Stimulated activated CD4-positive, alpha-beta T cell treated with anti-CD3 and anti-CD28 coated beads, Interleukin-1b, Interleukin-23, amount 100 ng/mL, for 1 hour (primary cell): ENCODE measurements at places on chromosomes 2 and 18.

GRCh38 chr2:191682126-191682525, 4.2 kb downstream of the NABP1 start:
- DNase-seq = no peak

DNA sequence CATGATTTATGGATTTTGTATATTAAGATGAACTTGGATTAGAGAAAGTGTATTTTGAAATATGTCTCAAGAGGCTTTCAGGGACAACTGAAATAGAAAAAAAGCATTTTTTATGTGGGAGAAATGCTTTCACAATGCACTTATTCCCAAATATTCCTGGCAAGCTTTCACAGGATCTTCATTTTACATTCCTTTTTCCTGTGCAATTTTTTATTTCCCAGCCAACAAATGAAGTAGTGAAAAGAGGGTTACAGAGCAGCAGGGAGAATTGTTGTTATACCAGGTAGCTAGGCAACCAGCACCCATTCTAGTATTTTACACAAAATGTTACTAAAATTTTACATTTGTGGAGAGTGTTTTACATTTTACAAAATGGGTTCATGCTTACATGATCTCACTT, 167.0 kb upstream of the RPRM start:
- no peak for DNase-seq

DNA sequence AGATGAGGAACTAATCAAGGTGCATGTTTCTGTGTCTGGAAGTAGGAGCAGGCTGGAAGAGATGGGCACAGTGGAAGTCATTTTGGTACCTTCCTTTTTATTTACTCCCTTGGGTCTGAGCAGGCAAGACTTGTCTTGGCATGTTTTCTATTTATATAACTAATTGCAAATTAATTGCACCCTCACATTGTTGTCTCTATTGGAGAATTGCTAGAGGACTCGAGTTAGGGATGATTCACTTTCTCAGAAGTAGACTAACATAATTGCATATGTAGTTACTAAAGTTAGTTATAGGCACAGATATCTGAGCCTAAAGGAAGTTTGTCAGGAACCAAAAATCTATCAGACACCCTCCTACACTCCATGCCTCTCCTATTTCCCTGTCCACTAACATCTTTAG, 92.8 kb upstream of the NRP2 start:
- no peak for DNase-seq

- DNase-seq = no peak
Observed at GRCh38 chr2:196293751-196294515, 122.6 kb upstream of the STK17B start.

GRCh38 chr2:206533977-206534376, 90.6 kb downstream of the ADAM23 start:
- no peak for DNase-seq

DNA sequence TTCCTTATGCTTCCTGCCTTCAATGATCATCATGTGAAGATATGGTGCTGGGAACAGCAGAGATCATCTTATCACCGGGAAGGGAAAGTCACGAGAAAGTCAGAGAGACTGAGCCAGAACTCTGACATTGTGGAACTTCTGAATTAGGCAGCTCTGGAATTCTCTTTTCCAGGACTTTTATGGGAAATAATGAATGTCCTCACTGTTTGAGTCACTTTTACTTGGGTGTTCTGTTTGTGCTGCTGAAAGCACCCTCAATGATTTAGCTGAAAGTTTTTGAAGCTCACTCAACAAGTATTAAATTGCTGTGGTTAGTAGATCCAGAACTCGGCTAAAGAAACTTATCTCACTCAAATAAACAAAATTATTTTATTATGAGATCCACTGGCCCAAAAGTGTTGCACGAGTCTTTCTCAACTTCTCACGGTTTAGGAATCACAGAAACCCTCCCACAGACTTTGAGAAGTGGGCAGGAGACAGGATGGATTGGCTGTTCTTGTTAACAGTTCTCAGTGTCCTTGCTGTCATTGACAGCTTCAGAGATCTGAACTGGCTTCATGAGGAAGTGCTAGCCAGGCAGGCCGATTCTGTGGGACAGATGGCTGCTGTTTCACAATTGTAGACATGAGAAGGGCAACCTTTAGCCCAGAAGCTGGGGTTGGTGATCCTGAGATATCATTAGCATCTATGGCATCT, 26.4 kb upstream of the ATRAID start:
- DNase-seq = no peak

DNA sequence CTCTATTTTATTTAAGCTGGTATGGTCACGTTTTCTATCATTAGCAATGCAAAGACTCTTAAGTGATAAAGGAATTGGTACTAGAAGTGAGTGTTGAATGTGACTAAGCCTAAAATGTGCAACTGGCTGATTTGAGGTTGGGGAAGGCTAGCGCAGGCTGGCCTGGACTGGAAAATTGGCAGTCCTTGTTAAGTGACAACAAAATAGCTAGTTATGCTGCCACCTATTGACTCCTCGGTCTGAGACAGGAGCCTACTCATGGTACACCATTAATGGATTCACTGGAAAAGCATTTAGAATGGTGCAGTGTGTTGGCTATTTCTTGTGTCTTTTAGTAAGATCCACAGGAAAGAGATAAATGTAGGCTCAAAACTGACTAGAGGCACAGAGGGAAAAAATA, 5.7 kb upstream of the WIPF1 start:
- DNase-seq = no peak

GRCh38 chr18:73653251-73653650, 494.4 kb downstream of the FBXO15 start:
- DNase-seq = no peak

DNA sequence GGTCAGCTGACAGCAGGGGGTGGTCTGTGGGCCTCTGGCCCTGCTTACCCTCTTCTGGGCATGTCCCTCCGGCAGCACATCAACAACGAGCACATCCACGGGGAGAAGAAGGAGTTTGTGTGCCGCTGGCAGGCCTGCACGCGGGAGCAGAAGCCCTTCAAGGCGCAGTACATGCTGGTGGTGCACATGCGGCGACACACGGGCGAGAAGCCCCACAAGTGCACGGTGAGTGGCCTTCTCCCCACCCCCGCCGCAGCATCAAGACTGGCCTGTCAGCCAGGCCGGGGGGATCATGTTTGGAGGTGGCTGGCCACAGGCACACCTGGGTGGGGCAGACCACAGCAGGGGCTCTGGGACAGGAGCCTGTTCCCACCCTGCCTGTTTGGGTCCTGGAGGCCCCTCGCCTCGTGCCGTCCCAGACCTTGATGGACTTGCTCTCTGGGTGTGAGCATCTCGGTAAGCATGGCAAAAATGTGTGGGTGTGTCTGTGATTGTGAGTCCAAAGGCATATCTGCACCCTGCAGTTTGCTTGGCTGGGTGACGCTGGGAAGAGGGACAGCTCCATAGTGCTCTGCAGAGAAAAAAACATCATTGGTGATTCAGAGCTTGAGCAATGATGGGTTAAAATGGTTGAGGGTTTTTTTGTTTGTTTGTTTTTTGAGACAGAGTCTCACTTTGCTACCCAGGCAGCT, 242.8 kb downstream of the GLI2 start:
- no peak for DNase-seq

GRCh38 chr2:170404846-170405245, 226.9 kb downstream of the MYO3B start:
- DNase-seq = no peak

GRCh38 chr2:219168932-219169331, 897 bp downstream of the SLC23A3 start:
- DNase-seq = no peak

- DNase-seq = no peak
Observed at GRCh38 chr18:58402247-58402646, 226.6 kb downstream of the ALPK2 start.

- peak; percentile 4 for DNase-seq
Observed at GRCh38 chr2:191539068-191539467, 138.9 kb upstream of the NABP1 start.

- no peak for DNase-seq
Observed at GRCh38 chr2:7057865-7058400, 140.7 kb downstream of the RNF144A start.

- DNase-seq = no peak
Observed at GRCh38 chr18:4755848-4756247, 300.7 kb upstream of the DLGAP1 start.

DNA sequence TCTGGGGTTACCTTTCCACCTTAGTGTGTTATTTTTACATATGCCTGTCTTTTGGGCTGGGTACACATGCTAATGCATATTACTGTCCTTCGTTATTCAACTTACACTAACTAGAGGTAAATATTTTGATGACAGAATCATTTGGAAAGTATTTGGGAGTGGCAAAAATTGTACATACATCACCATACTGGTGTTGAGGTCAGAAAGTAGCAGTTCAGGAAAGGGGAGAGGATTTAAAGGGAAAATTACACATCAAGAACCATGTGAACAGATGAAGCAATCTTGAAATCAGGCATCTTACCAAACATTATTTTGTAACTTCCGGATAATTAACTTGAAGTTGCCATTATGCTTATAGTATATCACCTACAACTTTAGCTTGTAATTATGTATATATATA, 379.7 kb downstream of the RND3 start:
- DNase-seq = no peak

- DNase-seq = no peak
Observed at GRCh38 chr2:1541819-1542475, 128.7 kb downstream of the TPO start.

- no peak for DNase-seq
Observed at GRCh38 chr2:206740800-206741199, 22.6 kb upstream of the DYTN start.

DNA sequence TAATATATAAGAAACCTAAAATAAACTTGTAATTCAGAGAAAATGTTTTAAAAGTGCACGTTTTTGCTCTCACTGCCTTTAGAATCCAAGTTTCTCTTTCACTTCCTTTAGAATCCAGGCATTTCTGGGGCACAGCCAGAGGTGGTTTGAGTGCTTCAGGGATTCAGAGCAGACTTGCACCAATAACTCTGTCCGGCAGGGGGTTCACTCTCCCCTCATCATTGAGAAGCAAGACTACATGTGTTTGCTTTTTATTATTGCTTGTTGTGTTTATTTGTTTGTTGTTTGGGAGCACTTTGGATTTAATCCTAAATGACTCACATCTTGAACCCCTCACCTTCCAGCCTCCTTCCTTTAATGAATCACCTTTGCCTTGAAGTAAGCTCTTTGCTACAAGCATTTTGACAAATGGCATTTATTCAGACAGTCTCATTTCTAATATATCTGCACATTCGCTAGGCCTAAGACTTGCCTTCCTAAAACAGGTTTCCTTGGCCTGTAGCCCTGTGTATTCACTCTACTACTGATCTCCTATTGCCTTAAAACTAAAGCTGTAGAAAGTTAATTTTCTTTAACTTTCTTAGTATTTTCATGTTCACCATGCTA, 233.5 kb upstream of the ATP5MC3 start:
- DNase-seq = no peak

GRCh38 chr2:179974761-179975160, 32.3 kb downstream of the CWC22 start:
- no peak for DNase-seq

DNA sequence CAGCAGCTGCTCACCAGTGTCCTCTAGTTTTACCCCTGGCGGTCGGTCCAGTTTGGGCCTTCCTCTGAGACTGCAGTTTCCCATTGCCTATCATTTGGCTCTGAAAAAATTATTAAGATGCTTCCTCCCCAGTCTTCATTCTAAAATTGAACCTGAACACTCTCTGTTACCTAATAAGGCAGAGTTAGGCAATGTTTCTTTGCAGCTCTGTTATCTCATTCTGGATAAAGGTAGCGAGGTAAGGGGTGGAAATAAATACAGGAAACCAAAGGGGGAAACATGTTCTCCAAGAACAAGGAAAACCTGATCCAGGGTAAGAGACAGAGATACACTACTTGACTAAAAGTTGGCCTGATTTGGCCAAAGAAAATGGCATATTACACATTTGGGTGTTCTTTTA, 91.0 kb upstream of the FZD5 start:
- no peak for DNase-seq

GRCh38 chr2:196322973-196323810, 151.8 kb upstream of the STK17B start:
- no peak for DNase-seq

GRCh38 chr18:61031626-61032025, 301.6 kb upstream of the CDH20 start:
- no peak for DNase-seq

DNA sequence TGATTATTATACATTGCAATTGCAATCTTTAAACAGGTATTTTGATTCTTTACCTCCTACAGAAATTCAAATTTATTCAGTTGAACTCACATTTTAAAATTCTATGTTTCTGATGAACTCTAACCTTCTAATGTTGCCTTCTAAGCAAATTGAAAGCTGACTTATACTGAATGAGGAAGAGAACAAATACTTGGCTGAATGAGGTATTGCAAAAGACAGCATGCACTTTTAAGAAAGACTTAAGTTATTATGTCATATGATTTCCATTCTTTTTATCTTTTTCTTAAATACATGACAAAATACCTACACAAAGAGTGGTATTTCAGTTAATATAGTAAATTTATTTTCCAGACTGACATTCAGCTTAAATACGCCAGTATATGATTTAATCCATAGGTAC, 64.7 kb downstream of the FAM228A start:
- DNase-seq = no peak

- DNase-seq = no peak
Observed at GRCh38 chr18:44782617-44783016, 101.9 kb downstream of the SETBP1 start.

- DNase-seq = no peak
Observed at GRCh38 chr18:59802031-59802430, 97.8 kb upstream of the PMAIP1 start.

GRCh38 chr2:8202132-8202531, 479.7 kb upstream of the ID2 start:
- DNase-seq = no peak

GRCh38 chr2:39220136-39220535, 23.6 kb downstream of the CDKL4 start:
- no peak for DNase-seq

DNA sequence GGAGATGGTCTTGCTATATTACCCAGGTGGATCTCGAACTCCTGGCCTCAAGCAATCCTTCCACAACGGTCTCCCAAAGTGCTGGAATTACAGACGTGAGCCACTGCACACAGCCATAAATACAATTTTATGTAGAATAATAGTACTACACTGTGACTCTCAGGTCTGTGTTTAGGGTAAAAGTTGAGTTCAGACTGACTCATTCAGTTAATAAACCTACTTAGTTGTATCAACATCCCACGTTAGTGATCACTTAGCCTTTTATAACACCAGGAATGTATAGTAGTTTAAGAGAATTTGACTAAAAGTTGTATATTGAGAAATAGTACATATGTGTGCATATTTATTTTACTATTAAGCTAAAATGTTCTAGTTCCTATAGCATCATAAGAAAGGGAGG, 237.5 kb downstream of the PHLPP1 start:
- DNase-seq = no peak

- DNase-seq = no peak
Observed at GRCh38 chr2:238851761-238852160, 3.9 kb downstream of the TWIST2 start.

GRCh38 chr2:1653956-1654695, 90.2 kb downstream of the PXDN start:
- no peak for DNase-seq

- DNase-seq = no peak
Observed at GRCh38 chr2:152395103-152395502, 60.1 kb downstream of the FMNL2 start.

DNA sequence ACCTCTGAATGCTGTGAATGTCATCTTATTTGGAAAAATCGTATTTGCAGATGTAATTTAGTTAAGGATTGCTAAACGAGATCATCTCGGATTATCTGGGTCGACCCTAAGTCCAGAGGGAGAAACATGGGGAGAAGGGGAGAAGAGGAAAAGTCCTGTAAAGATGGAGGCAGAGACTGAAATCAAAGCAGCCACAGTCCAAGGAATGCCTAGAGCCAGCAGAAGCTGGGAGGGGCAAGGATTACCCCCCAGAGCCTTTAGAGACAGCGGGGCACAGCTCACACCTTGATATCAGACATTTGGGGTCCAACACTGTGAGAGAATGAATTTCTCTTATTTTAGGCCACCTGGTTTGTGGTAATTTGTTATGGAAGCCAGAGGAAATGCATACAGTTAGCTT, 104.9 kb upstream of the YPEL5 start:
- DNase-seq = no peak
